ENCODE measurements at places on chromosomes 6 and 20. TPM values are rescaled to one million over a fixed set of nuclear protein-coding genes. Genes with fewer than 3 reads are reported as not detected.

DNA sequence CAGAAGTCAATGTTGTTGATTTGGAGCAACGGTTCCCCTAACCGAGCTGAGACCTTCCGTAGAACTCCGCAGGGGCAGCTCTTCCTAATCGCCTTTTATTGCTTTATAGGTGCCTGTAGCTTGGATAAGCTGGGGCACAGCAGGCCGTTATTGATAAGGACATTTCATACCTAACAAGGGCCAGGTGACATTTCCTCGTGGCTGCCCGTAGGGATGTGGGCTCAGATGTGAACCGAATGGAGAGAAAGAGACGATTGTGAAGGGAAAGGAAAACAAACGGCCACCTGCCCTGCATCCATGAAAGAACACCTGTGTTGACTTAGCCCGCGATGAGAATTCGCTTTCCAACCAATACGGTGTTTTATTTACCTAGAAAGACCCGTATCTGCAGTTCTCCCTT is 53.3 kb upstream of the DACT2 start:
- no peak for DNase-seq

The TINAG gene
- not detected for total RNA-seq

DNA sequence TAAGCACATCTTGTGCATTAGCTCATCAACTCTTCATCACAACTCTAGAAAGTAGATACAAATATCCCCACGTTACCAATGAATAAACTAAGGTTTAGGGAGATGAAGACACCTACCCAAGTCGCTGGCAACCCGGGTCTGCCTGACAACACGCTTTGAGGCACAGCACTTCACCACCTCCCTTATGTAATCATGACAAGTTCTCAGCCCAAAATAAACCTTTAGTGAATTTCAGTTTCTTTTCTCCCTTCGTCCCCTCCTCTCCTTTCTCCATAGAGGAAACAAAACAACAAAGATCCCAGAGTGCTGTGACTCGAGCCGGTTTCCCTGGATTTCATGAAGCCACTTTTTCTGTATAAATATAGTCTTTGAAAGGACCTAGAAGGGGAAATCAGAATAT is 105.4 kb downstream of the MAFB start:
- DNase-seq, result no peak

The AIF1 gene
- not detected for total RNA-seq

The TMEM170B gene
- 15.0 TPM for total RNA-seq

GRCh38 chr6:88166493-88167351 is 575 bp upstream of the CNR1 start:
- no peak for DNase-seq

All from NCI-H460 (cell line).